ENCODE measurements at places on chromosomes 6 and 20.

DNA sequence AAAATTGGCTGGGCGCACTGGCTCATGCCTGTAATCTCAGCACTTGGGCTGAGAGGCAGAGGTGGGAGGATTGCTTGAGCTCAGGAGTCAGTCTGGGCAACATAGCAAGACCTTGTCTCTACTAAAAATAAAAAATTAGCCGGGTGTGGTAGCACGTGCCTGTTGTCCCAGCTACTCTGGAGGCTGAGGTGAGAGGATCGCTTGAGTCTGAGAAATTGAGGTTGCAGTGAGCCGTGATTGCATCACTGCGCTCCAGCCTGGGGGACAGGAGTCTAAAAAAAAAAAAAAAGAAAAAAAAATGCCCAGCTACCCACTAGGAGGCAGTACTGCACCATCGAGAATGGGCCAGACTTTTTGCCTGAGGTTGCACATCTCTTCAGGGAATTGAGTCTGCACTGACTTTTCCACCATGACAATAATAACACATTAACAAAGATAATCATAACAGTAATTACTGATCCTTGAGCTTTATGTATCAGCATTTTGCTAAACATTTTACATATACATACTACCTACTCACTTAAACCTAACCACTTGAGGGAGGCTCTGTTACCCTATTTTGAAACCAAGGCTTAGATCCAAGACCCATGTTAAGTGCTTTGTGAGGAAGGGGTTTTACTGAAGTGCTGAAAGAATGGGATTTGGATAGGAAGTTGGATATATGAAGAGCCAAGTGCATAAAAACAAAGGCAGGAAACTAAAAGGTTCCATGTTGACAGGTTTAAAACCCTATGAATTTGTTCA lies 21.0 kb downstream of the SRSF3 start:
- peak; percentile 40 for DNase-seq

DNA sequence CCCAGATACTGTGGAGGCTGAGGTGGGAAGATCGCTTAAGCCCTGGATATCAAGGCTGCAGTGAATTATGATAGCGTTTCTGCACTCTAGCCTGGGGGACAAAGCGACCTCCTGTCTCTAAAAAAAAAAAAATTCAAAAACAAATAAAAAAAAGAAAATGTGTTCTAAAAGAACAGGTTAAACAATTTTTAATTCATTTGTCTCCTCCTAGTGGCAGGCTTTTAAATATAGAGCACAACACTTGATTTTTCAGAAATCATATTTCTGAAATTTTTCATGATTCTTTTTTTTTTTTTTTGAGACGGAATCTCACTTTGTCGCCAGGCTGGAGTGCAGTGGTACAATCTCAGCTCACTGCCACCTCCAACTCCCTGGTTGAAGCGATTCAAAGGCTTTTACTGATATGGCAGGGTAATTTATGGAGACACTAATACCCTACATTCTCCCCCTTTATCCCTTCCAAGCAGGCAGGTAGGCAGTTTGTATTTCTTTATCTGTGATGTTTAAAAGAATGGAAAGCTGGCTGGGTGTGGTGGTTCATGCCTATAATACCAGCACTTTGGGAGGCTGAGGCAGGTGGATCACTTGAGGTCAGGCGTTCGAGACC lies 8.7 kb upstream of the GTF3C6 start:
- no peak for DNase-seq

DNA sequence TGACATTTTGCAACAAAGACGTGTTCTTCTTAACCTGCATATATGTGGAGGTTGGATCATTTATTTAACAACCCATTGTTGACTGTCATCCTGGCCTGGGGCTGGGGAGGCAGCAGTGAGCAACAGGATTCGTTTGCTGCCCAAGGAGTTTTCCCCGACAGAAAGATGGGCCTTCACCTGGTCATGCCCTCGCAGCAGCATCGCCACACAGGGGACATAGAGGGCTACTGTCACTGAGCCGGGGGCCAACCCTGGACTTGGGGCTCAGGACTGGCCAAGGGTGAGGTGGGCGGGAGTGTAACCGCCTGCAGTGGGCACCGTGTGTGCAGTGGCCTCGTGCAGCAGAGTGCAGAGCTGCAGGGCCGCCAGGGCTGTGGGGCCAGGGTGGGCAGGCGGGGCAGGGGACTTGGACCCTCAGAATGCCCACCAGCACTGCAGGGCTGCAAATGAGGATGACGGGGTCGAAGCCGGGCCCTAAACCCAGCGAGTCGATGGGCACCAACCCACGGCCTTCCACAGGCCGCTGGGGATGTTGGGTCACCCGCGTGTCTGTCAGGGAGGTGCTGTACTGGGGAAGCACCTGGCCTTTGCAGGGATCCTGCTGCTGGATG lies 11.8 kb downstream of the DUSP22 start:
- no peak for DNase-seq

DNA sequence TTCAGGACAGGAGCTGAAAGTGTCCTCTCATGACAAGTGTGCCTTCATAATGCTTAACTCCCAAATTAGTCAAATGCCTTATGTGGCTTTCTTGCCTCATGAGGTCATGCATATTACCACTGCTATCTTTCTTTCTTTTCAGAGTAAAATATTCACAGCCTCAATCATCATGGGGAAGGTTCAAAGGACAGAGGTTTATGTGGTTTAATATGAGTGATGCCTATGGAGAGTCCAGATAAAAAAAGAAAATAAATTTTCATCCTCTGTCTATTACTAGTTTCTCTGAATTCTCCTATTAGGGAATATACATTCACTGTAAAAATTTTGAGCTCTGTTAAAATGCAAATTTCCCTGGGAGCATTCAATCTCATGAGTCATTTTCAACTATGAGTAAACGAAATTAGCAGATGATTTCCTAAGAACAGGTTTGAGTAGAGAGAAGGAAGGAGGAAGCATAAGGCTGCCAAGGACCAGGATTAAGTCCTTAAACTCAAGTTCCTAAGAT lies 396.9 kb upstream of the ADGRB3 start:
- no peak for DNase-seq

DNA sequence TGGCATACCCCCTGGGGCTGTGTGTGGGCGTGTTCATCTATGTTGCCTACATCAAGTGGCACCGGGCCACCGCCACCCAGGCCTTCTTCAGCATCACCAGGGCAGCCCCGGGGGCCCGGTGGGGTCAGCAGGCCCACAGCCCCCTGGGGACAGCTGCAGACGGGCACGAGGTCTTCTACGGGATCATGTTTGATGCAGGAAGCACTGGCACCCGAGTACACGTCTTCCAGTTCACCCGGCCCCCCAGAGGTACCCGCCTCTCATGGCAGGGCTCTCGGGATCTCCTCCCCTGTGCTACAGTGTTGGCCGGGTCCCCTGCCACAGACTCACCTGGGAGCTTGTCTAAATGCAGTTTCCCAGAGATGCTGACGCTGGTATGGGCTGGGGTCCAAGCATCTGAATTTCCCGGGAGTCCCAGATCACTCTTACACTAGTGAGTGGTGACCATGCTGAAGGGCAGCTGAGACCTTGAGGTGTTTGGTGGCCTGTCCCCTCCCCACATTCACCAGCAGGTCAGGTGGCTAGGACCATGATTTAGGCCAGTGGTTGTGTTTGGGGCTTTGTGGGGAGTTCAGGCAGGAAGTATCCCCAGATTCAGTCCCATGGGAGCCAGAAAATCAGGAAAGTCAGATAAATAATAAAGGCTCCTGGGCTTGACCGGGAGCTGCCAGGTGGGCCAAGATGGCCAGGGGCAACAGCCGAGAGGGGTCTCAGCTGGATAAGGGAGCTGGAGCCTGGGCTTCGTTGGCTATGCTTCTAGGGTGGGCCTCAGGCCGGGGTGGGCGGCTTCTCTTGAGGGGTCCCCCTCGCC lies 11.8 kb downstream of the ENTPD6 start:
- no peak for DNase-seq

DNA sequence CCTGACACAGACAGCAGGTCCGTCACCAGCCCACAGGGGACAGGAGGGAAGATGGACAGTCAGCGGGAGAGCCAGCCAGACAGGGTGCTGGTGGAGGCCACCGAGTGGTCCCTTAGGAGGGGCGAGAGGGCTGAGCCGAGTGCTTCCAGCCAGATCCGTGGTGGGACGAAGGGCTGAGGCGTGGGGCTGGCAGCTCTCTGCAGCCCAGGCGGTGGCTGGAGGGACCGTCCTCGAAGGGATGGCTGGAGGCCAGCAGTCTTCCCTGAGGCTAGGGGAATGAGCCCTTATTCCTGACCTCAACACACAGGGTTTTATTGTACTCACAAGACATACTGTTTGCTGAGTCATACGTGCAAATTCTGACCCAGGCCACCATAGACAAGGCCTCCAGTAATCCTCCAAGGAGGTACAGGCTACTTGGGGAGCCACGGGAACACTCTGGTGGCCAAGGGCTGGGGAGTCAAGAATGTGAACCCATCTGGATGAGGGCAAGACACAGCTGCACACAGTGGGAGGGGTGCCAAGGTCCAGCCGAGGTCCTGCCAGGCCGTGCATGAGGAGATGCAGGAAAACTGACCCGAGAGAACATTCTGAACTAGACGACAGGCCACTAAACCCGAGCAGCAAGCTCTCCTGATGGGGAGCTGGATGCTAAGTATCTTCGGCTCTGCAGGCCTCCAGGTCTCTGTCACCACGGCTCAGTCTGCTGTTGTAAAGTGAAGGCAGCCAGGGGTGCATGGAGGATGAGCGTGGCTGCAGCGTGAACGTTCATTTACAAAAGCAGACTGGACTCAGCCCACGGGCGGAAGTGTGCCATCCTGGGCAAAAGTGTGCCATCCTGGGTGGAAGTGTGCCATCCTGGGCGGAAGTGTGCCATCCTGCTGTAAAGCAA lies 242.5 kb downstream of the TTLL2 start:
- no peak for DNase-seq

GRCh38 chr20:57749131-57749690 lies 39.4 kb upstream of the PMEPA1 start:
- DNase-seq: no peak

- no peak for DNase-seq
These were observed 287.2 kb downstream of the QKI start for GRCh38 chr6:163701762-163702161.

GRCh38 chr20:57792386-57793080 lies 82.7 kb upstream of the PMEPA1 start:
- DNase-seq: no peak

GRCh38 chr20:3043322-3043721 lies at the start of gene GNRH2:
TSS of gene GNRH2 (plus strand) at chr20:3043622. CDS start at chr20:3044415, 793 bp downstream.
- DNase-seq: no peak

DNA sequence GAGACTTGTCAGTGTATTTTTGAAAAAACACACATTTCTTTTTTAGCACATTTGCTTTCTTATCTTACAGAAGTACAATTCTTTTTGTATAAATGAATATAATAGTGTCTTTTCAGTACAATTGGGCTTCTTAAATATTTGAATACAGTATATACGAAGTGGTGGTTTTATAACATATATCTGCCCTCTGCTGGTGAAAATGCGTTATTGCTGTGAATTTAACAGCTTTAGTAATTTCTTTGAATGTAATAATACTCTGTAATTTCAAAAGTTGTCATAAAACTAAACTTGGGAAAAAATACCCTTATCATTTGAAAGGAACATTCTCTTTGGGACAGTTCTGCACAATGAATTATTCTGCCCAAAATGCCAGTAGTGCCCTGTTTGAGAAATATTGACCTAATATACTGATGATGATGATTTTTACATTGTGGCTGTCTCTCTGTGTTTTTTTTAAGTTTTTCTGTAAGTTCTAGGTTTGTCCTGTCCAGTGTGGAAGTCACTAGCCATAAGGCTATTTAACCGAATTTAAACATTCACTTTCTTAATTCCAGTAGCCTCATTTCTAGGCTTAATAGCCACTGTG lies 19.0 kb downstream of the SMAP1 start:
- DNase-seq: peak; percentile 7

GRCh38 chr6:136862662-136863061 lies 40.3 kb downstream of the PEX7 start:
- DNase-seq: no peak

DNA sequence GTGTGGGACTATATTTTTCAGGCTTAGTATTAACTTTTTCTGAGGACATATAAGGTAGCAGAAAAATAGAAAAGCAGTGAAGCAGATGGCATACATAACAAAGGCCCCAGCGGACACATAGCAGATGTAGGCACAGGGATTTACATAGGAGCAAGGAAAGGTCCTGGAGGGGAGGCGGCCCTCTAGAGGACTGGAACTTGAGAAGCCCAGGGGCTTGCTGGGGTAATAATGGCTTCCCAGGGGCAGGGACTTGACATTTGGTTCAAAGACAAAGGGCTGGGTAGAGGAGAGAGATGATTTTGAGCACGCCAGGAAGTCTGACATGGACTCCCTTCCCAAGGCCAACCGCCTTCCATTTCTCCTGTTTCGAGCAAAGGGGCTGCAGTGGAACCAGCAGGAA lies 31.7 kb upstream of the OSTM1 start:
- no peak for DNase-seq

GRCh38 chr20:34410336-34410735 lies 47.3 kb downstream of the ITCH start:
- DNase-seq: no peak

- DNase-seq: no peak
These were observed 97.5 kb upstream of the MYLIP start for GRCh38 chr6:16031278-16031981.

DNA sequence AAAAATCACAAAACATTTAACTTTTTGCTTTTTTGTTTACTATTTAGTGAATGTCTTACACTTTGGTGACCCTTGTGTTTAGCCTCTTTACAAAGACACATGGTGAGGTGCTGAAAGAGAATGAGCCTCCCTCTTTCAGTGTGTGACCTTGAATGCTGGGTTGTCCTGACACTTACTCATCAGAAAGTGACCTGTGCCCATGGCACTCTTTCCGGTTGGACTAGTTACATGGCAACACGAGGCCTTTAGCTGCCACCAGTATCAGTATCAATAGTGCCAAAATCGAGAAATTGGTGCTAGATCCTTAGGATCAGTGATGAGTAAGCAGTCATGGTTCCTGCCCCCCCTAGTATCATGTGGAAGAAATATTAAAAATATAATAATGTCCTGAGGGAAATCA lies 1.7 kb upstream of the RPL7L1 start:
- DNase-seq: no peak

DNA sequence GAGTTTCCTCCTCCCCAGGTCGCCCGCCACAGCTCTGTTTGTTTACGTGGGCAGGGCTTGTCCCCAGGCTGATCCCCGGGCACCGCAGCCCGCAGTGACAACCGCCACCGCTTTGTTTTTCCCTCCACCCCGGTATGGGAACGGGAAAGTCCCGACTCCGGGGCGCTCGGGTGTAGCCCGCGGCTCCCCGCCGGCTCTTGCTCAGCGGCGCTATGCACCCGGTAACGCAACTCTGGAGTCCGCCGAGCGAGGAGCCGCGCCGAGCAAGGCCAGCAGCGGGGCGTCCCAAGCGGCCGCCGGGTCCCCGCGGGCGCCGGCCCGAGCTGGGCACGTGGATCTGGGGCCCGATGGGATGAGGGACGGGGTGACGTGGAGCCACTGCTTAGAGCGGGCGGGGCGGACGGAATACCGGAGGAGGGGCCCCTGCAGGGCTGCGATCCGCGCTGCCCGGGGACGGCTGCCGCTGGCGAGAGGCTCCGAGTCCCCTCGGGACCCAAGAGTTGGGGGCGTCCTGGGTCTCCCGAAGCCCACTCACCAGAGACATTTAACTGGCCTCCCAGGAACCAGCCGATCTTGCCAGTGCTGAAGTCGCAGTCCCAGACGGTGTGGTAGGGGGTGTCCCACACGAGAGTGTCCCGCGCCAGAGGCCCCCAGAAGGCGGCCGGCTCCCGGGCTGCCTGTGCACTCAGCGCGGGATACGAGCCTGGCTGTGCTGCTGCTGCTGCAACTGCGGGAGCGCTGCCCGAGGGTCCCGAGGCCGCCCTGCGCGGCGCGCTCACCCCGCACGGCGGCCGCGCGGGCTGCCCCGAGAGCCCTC lies 497 bp downstream of the ACSS1 start:
- DNase-seq: peak; percentile 64

Data from A549 (cell line).